Myocyte (in vitro differentiated cells): ENCODE measurements at places on chromosomes 4 and X. TPM values are rescaled to one million over a fixed set of nuclear protein-coding genes. Genes with fewer than 3 reads are reported as not detected.
A peak's percentile ranks its signal among the peaks of the same experiment; 100 is the strongest.

DNA sequence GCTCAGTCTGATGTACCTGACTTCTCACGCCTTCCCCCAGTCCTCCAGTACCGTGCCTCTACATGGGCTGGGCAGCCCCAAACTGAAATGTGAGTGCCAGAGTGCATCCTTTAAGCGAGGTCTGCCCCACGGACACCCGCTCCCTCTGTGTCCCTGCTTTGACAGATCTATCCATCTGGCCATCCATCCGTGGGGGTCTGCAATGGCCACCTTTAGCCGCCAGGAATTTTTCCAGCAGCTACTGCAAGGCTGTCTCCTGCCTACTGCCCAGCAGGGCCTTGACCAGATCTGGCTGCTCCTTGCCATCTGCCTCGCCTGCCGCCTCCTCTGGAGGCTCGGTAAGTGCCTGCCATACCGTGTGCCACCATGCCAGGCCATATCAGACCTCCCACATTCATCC, 827 bp downstream of the PORCN start:
- no peak for DNase-seq

- no peak for DNase-seq
These were observed 2.4 kb upstream of the PTCHD1 start for GRCh38 chrX:23332101-23332887.

The NR0B1 gene
- total RNA-seq, result 0.42 TPM in 1 of 2 replicates, not detected in the other

The UTP3 gene
- total RNA-seq, result 23.7 and 25.7 TPM in 2 replicates

DNA sequence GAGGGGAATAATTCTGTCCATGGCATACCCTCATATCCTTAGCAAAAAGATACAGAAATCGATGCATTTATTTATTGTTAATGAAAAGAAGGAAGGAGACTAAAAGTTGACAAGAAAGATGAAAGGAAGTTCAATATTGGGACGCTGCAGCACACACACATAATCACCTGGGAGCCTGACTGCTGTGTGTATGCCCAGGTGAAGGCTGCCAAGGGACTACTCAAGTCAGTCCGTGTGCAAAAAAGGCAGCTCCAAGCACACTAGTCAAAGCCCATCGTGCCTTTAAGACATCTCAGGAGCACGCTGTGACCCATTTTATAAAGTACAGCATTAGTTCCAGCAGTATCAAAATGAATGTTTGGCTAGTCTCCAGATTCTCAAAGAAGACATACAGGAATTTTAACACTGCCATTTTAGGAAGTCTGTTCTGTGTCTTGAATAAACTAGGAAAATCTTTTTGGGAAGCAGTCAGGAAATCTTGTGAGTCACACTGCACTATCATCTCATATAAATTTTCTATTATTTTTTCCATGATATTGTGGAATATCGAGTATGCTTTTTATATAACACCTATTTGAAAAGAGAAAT, 363.9 kb downstream of the GASK1B start:
- DNase-seq, result no peak

- no peak for DNase-seq
These were observed 118.6 kb upstream of the VCX3B start for GRCh38 chrX:8346060-8346459.

DNA sequence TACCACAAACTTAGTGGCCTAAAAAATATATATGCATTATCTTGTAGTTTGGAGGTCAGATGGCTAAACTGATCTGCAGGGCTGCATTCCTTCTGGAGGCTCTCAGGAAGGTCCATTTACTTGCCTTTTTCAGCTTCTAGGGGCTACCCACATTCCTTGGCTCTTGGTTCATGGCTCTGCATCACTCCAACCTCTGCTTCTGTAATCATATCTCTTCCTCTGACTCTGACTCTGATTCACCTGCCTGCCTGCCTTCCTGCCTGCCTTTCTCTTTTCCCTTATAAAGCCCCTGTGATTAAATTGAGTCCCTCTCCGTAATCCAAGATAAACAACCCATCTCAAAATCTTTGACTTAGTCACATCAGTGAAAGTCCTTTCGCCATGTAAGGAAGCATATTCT, 25.0 kb upstream of the FRMPD4 start:
- DNase-seq, result no peak

DNA sequence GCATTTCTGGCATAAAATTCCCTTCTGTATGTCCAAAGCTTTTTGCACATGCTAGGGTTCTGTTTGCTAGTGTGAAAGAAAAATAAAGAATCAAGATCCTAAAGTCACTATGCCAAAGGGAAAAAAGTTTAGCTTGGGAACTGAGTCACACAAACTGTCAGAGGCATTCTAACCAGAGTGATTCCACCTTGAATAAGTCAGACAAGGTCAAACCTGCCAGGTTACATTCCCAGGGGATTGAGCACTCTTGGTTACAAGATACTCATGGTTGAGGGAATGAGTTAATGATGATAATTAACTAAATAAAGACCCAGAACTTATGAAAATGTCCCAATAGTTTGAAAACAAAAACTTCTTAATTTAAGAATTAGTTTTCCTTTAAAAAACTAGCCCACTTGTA, 13.7 kb upstream of the UGT2B17 start:
- DNase-seq, result no peak

The EDA2R gene
- total RNA-seq, result 34.5 and 37.7 TPM in 2 replicates

The SPARCL1 gene
- 0.26 and 0.80 TPM in 2 replicates for total RNA-seq

- DNase-seq, result peak; percentile 16
These were observed 367.5 kb upstream of the GRID2 start for GRCh38 chr4:91936311-91936710.

GRCh38 chr4:566508-567295, 9.4 kb downstream of the TMEM271 start:
- DNase-seq, result no peak

The UGT8 gene
- not detected in 2 replicates for total RNA-seq

DNA sequence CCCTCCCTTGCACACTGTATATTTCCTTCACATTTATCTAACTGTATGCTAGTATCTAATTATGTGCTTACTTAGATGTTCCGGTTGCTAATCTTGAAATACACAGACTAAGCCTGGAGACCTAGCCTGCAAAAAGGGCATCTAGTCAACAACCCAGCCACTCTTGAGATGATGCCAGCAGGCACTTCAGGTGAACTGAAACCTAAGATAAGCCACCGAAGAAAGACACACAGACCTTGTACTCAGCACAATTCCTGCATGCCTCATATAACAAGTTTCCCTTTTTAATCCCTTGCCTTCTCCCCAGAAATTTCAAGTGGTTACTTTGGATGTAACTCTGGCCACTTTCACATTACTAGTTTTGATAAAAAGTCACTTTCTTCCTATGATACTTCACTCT, 2506.6 kb downstream of the ARAP2 start:
- no peak for DNase-seq

- DNase-seq, result no peak
These were observed 2.2 kb downstream of the SRP72 start for GRCh38 chr4:56469489-56470210.

DNA sequence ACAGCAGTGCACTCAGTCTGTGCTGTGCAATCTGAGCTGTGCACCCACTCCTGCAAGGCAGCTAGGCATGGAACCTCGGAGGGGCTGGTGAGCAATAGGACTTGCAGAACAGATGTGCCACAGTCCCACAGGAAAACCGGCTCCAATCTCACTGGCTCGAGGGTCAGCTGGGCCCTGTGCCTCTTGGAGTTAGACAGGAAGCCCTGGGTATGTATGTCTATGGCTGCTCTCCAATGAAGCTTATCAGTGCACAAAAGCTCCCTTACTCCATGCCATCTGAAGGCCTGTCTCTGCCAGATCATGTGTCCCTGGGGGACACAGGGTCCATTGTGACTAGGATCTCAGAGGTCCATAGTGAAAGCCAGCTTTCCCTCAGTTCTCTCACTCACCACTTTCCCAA, 335.8 kb downstream of the SH3BGRL start:
- no peak for DNase-seq

The PRRG3 gene
- total RNA-seq, result not detected in 2 replicates

The UBQLN2 gene
- total RNA-seq, result 17.2 and 23.2 TPM in 2 replicates

The RNF150 gene
- total RNA-seq, result 1.5 and 4.4 TPM in 2 replicates

The JAKMIP1 gene
- 0.16 TPM in 1 of 2 replicates, not detected in the other for total RNA-seq

The PLAC1 gene
- 0.31 and 0.48 TPM in 2 replicates for total RNA-seq

GRCh38 chrX:101931136-101931487, 715 bp downstream of the ZMAT1 start:
- no peak for DNase-seq

DNA sequence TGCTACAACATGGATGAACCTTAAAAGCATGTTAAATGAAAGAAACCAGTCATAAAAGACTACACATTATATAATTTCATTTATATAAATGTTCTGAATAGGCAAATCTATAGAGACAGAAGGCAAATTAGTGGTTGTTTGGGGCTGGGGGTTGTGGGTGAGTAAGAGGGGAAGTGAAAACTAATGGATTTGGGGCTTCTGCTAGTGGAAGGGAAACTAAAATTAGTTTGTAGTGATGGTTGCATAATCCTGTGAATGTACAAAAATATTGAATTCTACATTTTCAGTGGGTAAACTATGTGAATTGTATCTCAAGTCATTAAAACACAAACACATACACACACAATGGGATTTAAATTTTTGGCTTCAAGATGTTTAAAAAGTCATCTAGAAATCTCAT, 25.4 kb upstream of the LIMCH1 start:
- DNase-seq, result no peak

GRCh38 chrX:132059973-132060540, 37.0 kb downstream of the STK26 start:
- no peak for DNase-seq

- DNase-seq, result no peak
These were observed 19.7 kb upstream of the EDNRA start for GRCh38 chr4:147461161-147461560.

The FAT4 gene
- total RNA-seq, result 9.7 and 14.3 TPM in 2 replicates

GRCh38 chr4:38672074-38672396, 8.0 kb downstream of the KLF3 start:
- no peak for DNase-seq

The SRPX2 gene
- total RNA-seq, result 42.1 and 67.7 TPM in 2 replicates

The DMRTC1 gene
- total RNA-seq, result not detected in 2 replicates

The ASB9 gene
- 0.70 and 1.1 TPM in 2 replicates for total RNA-seq

DNA sequence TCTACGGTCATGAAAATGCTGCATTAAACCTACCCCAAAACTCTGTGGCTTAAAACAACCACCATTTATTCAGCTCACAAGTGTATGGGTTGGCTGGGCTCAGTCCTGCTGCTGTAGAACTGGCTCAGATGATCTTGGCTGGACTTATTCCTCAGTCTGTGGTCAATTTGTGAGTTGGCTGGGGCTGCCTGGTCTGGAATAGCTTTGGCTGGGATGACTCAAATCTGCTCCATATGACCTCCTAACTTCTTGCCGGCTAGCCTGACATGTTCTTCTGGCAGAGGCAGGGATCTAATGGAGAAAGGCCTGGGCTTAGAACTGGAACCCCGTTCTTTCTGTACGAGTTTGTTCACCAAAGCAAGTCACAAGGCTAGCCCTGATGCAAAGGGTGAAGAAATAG, 71.7 kb downstream of the CFAP299 start:
- peak; percentile 79 for DNase-seq

- no peak for DNase-seq
These were observed 92.8 kb downstream of the EVC2 start for GRCh38 chr4:5615496-5616075.

- no peak for DNase-seq
These were observed 129.8 kb downstream of the SLC7A11 start for GRCh38 chr4:138112389-138112788.

The TMEM255A gene
- total RNA-seq, result 0.05 TPM in 1 of 2 replicates, not detected in the other

GRCh38 chr4:57763070-57763469, 652.9 kb upstream of the IGFBP7 start:
- DNase-seq, result no peak

DNA sequence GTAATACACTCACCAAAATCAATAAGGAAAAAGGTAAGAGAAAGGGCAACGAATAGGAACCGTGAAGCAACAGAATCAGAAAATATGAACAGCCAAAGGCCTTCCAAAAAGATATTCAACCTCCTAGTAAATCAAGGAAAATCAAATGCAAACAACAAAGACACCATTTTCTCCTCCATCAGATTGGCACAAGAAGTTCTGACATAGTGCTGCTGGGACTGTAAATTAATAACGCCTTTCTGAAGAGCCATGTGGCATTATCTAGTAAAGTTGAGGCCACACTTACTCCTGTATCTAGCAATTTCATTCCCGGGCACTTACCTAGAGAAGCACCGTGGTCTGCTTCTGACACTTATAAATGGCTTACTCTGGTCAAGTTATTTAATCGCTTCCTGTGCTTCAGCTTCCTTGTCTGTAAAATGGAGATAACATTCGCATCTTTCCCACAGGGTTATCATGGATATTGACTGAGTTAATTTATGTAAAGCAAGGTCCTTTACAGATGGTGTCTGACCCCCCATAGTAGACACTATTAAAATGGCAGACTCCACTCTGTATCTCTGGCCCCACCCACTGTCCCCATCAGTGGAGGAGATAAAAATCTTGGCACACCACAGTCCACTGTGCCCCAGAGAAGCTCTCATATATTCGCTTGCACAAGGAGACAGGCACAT, 20.5 kb upstream of the ENPP6 start:
- no peak for DNase-seq

DNA sequence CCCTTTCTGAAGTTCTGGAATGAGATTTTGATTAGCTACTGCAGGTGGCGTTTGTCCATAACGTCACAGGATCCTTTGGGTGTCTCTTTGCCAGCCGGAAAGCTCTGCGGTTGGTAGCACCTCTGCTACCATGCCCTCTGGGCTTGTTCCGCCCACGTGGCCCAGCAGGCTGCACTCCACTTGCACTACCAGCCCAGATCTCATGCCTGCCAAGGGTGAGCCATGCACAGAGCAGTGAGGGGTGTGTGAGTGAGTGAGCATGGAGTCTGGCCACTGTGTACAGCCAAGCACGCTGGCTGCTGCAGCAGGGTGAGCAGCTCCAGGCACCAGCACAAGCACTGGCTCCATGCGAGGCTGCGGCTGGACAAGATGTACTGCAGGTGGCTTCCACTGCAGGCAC, 6.6 kb upstream of the HNRNPD start:
- DNase-seq, result no peak

The VCX3B gene
- not detected in 2 replicates for total RNA-seq

The SYN1 gene
- 0.80 TPM in 1 of 2 replicates, not detected in the other for total RNA-seq

The FAM9B gene
- 0.13 TPM in 1 of 2 replicates, not detected in the other for total RNA-seq

- DNase-seq, result peak; percentile 97
These were observed 29.3 kb downstream of the CRMP1 start for GRCh38 chr4:5863461-5864113.
